ENCODE measurements at places on chromosomes 1 and 21.

DNA sequence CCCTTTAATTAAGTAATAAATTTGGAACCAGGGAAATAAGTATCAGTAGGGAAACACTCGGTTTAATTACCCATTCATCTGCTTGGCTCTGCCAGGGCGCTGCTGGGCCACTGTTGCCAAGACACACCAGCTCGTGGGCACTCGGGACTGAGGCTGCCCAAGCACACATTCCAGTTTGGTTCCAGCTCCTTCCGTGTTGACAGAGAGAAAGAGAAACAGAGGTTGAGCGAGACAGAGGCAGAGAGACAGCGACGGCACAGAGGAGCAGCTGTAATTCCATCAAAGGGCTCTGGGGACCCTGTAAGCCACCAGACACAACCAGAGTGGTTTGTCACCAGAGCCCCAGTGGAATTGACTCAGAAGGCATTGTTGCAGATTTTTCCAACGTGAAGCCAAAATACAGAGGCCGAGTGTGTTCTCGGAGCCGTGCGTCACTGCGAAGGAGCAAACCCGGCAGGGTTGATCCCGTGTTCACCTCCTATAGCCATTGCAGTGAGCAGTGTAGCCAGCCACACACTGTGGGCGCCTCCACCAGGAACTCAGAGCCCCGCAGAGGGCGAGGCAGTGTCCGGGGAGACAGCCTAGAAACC, 33.5 kb downstream of the SYF2 start:
- DNase-seq, result peak; percentile 83

DNA sequence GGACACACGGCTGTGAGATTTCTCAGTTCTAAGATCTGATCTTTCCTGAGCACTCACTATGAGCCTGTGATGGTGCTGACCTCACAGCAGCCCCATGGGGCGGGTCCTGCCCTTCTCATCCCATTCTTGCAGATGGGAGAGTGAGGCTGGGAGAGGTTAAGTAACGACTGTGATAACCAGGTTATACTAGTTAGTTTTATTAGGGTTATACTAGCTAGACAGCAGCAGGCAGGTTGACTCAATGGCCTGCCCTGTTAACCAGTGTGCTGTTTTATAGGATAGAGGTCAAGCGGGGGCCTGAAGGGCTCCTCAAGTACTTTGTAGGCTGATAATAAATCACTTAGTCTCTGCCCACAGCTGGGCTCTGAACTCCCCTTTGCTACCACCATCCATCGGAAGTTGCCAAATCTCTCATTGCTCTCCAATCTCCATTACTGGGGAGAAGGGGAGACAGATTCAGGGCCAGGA, 4.8 kb downstream of the CNTN2 start:
- DNase-seq, result no peak

DNA sequence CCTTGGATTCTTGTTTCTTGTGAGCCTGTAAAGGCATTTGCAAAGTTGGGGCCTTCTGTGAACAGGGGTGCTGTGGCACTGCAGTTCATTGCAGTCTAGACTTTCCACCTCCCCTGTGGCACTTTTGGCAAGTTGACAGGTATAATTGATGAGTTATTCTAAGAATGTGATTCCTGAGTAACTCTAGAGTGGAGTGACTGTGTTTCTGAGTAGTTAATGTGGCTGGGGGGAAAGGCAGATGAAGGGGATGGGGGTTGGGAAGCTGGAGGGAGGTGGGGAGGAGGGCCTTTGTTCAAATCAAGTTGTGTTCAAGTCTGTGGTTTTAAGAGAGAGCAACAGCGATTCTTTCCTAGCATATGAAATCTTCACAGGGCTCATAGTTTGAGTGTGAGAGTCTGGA, 32.9 kb downstream of the PBX1 start:
- DNase-seq, result no peak

GRCh38 chr1:163083690-163084089, 14.5 kb downstream of the RGS4 start:
- DNase-seq, result no peak

DNA sequence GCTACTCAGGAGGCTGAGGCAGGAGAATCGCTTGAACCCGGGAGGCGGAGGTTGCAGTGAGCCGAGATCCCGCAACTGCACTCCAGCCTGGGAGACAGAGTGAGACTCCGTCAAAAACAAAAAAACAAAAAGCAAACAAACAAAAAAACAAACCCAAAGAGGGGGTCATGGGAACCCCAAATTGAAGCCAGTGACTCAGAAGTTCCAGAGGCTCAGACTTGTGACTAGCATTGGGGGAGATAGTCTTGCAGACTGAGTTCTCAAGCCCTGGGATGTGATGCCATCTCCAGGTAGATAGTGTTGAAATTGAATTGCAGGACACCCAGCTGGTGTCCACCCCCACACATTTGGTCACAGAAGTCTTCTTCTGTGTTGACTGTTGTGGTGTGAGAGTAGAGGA, 24.9 kb upstream of the ENO1 start:
- DNase-seq, result no peak

DNA sequence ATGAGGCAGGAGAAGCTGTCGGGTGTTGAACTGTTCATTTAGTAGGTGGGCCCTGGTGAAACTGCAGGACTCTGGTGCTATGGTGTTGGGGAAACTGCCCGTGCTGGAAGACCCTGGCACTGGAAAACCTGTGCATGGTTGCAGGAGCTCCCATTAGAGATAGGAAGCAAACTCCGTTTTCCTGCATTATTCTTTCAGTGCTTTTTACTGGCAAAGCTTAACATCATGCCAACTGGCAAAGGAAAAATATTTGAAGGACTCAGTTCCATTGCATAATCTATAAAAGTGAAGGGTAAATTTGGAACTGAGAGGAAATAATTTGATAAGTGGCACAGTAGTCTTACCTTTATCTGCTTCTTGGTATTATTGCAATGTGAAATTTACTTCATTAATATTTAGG, 31.7 kb upstream of the MPC2 start:
- no peak for DNase-seq

- DNase-seq, result peak; percentile 98
Observed at GRCh38 chr1:116825207-116825719, 71.0 kb downstream of the CD2 start.

GRCh38 chr1:22210636-22211035, 67.7 kb upstream of the WNT4 start:
- DNase-seq, result no peak

All from myocyte (in vitro differentiated cells).